ENCODE measurements at places on chromosomes 7 and 10.
A peak's percentile ranks its signal among the peaks of the same experiment; 100 is the strongest.

GRCh38 chr10:62148155-62148554, 120.5 kb downstream of the RTKN2 start:
- no peak for DNase-seq

DNA sequence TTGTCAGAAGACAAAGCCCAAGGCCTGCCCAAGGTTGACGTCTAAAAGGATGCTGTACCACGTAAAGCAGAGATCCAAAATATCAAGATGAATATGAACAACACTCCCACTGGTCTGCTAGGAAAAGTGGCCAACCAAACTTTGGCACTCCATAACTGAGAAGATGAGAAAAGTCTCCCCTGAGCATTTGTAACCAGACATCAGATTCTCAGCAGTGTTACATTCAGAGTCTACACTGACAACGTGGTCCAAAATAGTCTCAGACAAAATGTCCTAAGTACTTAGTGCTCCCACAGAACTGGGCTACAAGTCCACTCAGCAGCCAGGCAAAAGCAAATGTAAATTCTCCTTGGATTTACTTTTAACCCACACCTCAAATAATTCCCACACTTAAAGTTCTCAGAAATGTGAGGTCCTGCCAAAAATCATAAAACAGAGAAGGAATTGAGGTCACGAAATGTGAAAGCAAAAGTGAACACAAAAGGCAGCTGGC, 185.1 kb upstream of the NOBOX start:
- no peak for DNase-seq

DNA sequence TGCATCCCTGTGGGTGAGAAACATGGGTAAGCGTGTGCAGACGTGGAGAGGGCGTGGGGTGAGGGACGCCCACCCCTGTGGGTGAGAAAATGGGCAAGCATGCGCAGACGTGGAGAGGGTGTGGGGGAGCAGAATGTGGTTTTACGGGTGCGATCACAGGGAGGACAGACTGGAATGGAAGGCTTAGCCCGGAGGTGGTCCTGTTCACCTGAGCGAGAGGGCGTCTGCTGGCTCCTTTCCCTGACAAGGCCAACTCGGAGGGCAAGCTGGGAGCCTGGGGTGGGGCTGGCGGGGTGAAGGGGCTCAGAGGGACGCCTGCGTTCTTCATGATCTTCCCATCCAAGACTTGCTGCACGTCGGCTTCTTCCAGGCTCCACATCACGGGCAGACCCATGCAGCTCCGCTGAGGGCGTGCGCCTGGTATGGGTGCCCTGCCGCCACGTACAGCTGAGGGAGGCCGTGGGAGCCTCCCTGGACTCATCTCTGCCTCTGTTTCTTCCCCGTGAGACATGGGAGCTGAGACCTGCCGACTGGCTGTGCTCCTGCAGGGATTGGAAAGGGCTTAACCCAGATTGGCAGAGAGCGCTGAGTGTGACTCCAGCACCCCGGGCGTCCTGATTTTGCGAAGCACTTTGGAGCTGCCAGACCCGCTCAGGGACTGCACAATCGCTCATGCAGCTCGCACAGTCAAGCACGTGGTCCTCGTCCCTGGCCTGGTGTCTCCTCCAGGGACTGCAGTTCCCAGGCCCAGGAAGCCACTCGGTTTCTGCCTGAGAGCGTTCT, 74.3 kb upstream of the SHH start:
- DNase-seq = no peak

GRCh38 chr7:7820939-7821338, 102.5 kb upstream of the RPA3 start:
- no peak for DNase-seq

DNA sequence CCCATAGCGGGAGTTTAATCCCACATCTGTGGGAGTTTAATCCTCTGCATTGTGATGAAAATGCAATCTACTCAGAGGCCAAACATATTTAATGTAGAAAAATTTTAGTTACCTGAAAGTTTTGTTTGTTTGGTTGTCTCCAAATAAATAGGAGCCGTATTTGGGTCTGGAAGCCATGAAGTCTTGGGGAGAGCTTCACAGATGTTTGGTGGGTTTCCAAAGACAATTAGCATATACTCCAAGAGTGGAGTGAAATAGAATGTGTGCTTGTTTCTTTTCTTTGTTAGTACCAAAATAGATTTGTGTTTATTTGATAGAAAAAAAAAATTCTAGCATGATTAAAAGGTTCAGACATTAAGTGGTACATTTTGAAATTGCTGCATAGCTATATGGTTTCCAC, 50.9 kb downstream of the ANK3 start:
- DNase-seq = no peak

DNA sequence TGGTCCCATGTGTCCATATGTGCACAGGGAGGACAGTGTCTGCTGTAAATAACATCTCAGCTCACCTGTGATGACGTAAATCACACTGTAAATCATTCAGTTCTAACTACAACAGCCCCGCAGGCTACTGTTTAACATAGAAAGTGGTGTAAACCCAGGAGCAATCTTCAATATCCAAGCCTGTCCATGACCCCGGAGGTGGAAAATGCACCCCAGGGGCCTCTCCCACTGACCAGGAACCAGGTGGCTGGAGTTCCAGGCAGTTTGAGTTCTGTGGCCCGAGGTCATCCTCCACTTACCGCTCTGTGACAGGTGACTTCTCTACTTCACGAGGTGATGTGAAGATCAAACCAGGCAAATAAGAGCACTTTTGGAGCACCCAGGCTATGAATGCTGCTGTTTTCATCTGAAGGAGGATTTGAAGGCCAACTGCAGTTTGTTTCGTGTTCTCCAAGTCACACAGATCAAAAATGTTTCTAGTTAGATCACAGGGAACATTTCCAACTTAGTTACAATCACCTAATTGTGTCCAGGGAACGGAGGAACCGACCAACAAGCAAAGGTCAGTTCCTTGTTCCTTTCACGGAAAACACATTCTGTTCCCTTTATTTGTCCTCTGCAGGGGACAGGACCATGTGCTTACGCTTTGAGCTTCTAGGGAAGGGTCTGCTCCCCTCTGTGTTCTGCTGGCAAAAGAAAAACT, 131.8 kb downstream of the WDR37 start:
- no peak for DNase-seq

DNA sequence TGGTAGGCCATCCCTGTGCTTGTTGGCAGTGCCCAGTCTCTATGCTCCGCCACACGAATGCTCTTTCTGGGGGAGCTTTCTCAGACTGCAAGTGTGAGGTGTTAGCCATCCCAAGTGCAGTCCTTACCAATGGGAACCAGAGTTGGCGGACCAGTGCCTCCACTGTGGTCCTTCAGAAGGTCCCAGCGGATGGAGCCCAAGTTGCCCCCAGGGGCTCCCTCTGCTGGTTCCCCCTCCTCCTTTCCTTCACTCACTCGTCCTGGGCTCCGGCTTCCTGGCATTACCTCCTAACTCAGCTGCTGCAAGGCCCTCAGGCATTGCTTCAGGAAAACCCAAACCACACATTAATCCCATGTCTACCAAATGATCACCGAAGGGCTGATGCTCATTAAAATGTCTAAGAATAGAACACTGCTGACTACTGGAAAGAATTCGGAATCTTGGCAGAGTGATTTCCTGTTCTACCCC, 139.8 kb downstream of the CUBN start:
- peak; percentile 57 for DNase-seq

- DNase-seq = peak; percentile 63
These were observed 26.7 kb downstream of the HECW1 start for GRCh38 chr7:43139137-43139536.

DNA sequence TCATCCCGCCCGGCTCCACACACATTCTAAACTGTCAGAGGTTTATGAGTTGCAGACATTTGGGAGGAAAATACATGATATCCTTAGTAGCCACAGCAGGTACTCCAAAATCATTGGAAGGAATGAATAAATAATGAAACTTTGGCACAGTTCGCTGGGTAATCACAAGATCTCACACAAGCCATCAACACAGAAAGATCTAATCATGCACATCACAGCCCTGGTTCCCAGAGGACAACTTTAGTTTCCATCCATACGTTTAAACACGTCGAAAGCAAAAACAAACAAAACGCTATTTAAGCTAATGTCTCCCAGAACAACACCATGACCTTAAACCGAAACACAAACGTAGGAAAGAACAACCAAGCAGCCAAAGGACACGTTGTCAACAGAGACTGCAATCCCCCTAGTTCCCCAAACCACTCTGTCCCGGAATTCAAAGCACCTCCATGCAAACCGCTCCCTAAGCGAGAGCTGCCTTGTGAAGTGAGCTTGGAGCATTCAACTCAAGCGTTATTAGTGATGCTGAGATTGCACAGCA, 12.3 kb downstream of the SVIL start:
- no peak for DNase-seq

DNA sequence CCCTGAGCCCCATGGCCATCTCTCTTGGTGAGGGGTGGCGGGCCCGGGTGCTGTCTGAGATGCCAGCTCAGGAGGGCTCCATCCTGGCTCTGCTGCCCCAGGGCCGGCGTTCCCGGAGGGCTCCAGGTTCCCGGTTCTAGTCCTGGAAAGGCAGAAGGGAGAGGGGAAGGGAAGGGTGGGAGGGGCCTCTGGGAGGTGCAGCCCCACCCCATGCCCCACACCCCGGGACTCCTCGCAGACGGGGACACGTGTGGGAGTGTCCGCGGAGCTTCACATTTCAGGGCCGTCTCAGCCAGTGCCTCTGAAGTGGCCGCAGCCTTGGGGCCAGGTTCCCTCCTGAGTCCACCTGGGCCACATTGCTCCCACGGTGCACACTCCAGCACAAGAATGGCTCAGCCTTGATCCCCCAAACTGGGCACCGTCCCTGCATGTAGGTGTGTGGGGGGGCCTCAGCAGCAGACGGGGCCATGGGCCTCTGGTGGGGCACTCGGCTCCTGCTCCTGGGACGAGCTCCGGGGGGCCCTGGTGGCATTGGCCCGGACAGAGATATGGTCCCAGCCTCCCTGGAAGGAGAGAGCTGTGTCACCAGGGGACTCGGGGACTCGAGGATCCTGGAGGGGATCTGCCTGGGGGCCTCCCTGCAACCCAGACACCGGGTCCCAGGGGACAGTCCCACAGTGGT, 5.8 kb downstream of the BHLHA15 start:
- no peak for DNase-seq

DNA sequence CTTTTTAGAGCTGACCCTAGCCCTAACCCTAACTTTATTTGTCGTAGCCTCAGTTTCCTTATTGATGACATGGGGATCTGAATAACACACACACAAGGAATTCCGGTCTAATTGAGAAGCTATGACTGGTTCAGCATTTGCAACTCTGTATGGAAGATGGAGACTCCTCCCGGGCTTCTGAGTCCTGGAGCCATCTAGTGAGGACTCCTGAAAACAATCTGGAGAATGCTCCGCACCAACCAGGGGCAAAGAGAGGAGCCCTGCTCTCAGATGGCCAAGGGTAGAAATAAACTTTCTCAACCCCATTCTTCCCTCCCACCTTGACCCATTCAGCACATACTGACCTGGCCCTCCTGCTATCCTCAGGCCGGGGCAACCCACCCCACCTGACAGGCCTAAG, 26.4 kb downstream of the MBL2 start:
- no peak for DNase-seq

DNA sequence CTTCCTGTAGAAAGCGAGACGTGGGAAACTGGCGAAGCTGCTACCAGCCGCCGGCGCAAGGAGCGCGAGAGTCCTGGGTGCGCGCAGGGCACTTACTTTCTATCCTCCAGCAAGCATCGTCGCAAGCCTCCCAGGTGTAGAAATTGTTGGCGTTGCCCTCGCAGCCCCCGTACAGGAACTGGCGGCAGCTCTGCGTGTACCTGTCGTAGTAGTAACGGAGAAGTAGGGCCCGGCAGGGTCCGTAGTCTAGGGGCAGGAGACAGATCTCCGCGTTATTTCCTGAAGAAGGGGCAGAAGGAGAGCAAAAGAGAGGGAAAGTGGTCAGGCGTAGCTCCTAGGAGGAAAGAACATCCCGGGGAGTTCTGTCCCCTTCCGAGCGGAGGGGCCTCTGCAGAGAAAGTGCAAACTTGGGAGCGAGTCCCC, 501 bp downstream of the TFPI2 start:
- peak; percentile 79 for DNase-seq

GRCh38 chr10:32950591-32951108, 7.4 kb downstream of the ITGB1 start:
- no peak for DNase-seq

GRCh38 chr10:94362360-94363250, at the start of gene NOC3L:
Gene NOC3L (minus strand): TSS chr10:94362939. CDS start chr10:94362838, 101 bp downstream.
- peak; percentile 96 for DNase-seq

- peak; percentile 7 for DNase-seq
These were observed 58.2 kb downstream of the YKT6 start for GRCh38 chr7:44258865-44259546.

GRCh38 chr10:87771871-87772500, 46.0 kb downstream of the ATAD1 start:
- DNase-seq = peak; percentile 32

Measured in iris pigment epithelial cell (primary cell).